Naive thymus-derived CD4-positive, alpha-beta T cell (primary cell): ENCODE measurements at places on chromosomes 5 and 9. TPM values are rescaled to one million over a fixed set of nuclear protein-coding genes. Genes with fewer than 3 reads are reported as not detected.

DNA sequence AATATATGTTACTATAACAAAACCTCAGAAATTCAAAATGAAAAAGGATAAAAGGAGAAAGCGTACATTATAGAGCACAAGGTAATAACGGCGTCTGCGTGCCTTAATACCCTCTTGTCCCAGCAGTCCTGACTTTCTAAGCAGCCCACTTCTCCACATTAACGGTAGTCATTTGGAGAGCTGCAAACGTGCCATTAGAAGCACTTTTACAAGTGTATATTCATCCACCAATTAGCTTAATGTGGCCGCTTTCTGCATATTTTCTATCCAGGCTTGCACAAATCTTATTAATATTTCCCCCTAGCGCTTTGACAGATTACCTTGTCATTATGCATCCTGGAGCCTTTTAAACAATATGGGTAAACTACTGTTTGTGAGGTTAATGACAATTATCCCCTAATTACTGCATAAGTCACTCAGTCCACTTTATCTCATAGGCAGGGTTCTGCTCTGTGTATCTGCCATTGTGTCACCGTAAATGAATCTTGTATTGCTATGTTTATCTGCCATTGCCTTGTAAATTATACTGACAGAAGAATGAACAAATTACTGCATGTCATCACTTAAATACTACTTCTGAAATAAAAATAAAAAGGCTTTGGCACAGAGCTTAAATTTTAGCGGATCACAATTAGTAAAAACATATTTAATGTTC, 421.3 kb downstream of the BNC2 start:
- DNase-seq: no peak

DNA sequence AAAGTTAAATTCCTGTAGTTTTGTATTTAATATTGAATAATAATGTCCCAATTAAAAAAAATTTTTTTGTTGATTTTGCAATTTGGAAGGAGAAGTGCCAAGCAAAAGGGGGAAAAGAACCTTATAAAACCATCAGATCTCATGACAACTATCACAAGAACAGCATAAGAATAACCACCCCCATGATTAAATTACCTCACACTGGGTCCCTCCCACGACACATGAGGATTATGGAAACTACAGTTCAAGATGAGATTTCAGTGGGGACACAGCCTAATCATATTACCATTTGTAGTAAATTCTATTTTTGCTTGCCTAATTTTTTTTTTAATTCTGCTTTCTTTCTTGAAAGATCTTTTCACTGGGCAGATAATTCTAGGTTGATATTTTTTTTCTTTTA, 33.4 kb upstream of the FCHO2 start:
- DNase-seq: no peak

DNA sequence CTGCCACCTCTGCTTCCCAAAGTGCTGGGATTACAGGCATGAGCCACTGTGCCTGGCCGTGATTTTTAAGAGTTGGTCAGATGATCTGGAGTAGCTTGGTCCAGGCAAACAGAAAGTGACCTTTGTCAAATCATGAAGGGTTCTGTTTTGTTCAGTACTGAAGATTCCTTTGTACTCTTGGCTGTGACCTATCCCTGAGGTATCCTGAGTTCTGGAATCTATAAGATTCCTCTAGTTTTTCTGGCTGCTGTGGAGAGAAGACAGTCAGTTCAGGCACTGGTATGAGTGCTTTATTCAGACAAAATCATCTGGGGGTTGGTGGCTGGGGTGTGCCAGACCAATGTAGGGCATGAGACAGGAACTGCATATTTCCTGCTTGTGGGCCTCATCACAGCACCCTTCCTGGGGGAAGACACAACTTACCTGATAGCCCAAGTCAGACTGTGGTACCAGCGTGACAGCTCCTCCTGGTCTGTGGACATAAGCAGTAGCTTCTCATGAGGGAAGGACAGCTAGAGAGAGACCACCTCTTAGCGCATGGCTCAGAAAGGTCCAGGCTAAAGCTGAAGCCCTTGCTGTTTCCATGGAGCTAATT, 3.1 kb downstream of the ARHGEF39 start:
- DNase-seq: peak; percentile 14

DNA sequence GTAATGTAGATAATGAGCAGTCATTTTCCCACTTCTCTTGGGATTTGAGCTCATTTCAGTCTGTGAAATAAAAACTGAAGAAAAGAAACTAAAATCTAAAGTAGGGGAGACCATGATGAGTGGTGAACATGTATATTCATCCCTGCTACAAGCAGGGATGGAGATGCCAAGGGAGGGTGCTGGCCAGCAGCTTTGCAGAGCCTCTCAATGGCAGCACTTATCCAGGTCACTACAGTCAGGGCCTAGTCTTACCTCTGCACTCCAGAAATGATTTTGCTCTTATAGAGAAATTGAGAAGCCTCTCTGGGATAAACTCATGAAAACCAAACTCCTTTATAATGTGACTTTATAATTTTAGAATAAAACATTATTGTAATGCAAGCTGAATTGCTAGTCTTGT, 317.6 kb downstream of the FBXL17 start:
- DNase-seq: no peak

The ADAMTS6 gene
- 2.6 TPM for total RNA-seq

DNA sequence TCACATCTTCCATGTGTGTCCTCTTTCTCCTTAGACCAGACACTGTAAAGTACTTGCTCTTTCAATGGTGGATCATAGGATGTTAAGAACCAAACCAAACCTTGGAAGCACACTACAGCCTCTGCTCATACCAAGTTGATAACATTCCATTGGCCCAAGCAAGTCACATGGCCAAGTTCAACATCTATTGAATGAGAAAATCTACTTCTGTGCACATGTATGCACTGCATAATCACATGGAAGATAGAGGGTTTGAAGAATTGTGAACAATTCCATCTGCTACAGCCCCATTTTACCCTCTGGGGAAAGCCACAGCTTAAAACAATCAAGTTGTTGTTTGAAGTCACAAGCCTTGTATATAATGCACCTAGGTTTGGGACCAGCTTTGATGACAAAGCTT, 68.2 kb downstream of the MFAP3 start:
- DNase-seq: no peak

DNA sequence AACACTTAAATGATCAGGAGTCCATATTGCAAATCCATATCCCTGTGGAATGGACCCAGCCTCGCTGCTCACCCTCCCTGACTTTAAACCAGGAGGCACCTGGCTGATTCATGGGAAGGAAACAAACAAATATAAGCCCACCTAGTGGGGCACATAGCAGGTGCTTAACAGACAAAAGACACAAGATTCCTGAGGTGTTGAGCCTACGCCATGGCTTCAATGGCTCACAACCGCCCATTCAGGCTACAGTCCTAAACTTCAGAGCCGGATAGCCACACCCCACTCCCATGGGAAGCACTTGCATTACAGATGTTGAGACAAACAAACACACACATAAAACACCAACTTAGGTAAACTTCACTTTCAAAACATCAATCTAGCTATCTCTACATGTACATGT, 359.9 kb downstream of the ICE1 start:
- no peak for DNase-seq

DNA sequence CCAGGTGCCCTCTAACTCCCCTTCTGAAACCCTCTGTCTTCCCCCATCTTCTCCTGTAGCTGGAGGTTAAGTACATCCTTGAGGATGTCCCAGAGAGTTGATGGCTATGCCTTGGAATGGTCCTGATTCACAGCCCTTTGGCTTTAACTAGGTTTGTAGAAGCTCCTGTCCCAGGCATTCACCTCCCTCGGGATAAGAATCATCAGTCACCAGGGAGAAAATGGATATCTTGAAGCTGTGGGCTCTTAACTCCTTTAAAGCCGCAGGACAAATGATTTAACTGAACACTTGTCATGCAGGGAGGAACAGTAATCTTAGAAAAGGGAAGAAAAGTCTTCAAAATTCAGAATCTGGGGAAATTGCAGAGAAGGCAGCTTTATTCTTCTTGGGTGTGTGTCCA, 139.9 kb downstream of the PSAT1 start:
- no peak for DNase-seq

DNA sequence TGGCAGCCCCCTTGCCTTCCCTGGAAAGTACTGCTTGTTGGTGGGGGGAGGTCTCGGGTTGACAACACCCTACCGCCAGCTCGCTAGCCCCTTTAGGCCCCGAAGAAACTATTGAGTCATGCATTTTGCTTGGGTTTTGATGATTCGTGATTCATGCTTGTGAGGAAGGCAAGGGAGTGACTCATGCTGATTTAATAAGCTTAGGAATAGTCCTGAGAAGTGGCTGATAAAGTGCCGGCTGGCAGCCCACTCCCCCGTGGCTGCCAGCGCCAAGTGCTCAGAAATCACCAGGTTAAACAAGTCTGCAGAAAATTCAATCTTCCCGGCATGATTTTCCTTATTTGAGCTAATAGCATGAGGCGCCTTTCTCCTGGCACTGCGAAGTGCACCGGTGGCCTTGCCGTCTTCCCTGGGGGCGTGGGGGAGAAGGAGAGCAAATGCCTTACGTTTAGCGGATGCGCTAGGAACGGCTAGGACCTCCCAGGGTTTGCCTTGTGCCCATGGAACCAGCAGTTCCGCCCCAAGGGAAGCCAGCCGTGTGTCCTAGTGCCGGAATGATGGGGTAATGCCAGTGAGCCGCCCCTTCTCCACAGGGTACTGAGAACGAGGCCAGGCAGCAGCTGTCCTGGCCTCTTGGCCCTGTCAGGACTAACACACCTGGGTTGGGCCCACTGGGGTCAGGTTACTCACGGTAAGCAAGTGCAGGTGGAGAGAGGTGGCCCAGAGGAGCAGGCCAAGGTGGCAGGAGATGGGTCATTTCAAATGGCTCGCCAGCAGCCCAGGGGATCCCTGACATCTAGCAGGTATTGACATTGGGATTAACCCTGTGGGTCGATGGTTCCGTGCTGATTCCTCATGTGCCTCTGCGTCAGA, 151.9 kb downstream of the MACROH2A1 start:
- no peak for DNase-seq

DNA sequence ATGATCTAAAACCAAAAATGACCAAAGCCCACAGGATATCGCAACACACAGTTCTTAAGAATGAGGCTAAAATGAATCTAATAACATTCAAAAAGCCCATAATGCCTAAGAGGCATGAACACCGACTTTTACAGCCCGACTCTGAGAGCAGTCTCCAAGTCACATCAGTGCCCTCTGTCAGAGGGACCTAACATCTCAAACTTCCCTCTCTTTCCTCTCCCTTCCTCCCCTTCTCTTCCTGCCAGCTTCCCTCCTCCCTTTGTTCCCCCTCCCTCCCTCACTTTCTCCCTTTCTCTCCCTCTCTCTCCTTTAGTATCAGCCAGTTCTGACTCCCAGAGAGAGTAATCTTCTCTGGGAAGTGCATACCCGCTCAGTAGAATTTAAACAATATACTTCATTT, 154.4 kb downstream of the GLIS3 start:
- DNase-seq: no peak

The AJM1 gene
- 5.6 TPM for total RNA-seq

DNA sequence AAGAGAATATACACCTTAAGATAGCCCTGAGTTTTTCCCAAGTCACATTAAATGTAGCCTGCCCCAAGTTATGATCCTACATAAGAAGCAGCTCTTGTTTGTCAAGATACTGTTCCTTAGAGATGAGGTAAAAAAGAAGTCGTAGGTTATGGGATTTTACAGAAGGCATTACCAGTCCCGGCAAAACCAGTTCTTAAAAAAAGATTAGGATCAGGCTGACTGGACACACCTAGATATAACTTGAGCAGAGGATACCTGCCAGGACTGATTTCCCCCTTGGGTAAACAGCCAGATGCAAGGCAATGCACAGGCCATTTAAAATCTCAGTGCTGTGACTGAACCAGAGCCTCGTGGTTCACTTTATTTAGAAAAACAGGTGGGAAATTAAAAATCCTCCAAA, 14.1 kb upstream of the SEMA5A start:
- DNase-seq: no peak

The TXNDC15 gene
- total RNA-seq: 36.8 TPM

- no peak for DNase-seq
These were observed 1411.8 kb upstream of the ACO1 start for GRCh38 chr9:30972654-30973053.

DNA sequence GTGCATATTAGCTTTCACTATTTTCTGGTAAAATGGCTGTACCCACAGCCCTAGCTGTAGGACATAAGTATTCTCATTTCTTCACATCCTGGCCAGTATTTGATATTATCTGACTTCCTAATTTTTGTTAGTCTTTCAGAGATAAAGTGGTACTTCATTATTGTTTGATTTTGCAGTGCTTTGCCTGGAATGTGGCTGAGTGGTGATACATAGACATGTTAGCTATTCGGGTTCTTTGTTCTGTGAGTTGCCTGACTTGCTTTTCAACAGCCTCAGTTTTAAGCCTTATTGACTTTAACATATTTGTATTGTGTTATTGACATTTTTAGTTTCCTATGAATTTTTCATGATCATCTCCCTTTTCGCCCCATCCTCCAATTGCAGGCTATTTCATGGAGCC, 161.1 kb downstream of the GABBR2 start:
- no peak for DNase-seq

DNA sequence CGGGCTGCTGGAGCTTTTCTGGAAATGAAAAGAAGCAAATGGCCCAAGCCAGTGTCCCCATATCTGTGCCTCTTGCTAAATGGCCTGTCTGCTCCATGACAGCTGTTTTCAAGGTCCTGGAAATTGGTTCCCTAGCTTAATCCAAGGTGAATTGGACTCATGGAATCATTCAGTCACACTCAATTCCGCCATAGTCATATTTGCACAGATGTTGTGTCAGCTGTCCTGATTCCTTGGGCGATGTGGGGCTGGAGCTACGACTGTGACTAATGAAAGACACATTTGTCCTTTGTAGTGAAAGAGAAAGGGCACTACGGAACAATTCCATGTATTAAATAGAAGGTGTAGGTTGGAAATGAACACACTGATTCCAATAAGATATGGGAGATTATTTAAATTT, 102.9 kb upstream of the MEGF10 start:
- no peak for DNase-seq

DNA sequence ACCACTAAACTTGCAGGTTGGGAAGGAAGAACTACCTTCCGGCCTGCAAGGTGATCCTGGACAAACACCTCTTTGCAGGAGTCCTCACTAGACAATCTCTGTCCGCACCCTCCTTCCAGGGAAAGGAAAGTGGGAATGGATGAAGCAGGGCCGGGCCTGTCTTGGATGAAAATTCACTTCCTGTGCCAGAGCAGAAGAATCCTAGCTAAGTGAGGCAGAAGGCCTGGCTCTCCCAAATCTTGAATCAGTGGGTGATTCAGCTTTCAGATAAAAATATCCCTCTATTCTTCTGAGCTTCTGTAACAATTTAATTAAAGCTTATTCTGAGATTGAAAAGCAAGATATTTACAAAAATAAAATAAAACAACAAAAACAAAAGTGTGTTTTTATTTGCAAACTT, 281.9 kb upstream of the TLE4 start:
- no peak for DNase-seq

The CTXN3 gene
- total RNA-seq: not detected in 2 replicates

The SLC34A1 gene
- total RNA-seq: not detected

DNA sequence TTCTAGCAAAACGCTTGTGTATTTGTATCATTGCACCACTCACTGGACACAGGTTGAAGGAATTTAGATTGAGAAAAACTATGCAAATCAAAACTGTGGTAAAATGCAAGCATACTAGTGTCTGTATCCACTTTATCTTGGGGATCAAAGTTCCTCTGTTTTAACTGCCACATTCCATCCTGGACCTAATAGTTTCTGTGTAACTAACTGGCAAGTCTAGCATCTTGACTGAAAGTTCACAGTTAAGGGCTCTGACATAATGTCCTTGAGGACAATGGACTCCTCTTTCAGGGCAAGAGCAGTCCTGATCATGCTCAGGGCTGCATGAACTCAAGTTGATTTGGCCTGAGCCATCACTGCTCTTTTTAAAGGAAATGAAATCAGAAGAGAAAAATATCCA, 30.7 kb downstream of the NFIB start:
- DNase-seq: no peak

The SMIM33 gene
- 0.14 TPM for total RNA-seq

GRCh38 chr5:167953151-167953798, 338.2 kb upstream of the WWC1 start:
- no peak for DNase-seq
